ENCODE measurements at places on chromosomes 5 and 9.

DNA sequence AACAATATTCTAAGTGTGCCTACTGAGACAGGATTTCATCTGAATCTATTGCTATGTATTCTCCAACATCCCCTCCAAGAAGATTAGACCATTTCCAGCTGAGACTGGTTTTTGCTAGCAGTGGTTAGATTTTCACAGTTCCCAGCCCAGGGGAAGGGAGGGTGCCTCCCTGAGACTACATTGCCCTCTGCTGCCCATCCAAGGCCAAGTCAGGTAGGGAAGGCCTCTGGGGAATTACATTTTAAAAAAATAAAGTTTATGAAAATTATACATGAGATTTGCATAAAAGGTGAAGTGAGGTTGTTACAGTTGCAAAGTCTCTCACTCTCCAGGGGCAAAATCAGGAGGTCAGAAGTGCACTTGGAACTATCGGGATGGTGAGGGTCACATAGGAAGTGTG is 28.0 kb upstream of the SYK start:
- no peak for DNase-seq

- DNase-seq = no peak
Observed at GRCh38 chr9:10127867-10128266, 484.9 kb downstream of the PTPRD start.

GRCh38 chr5:149417711-149418368 is 38.7 kb upstream of the IL17B start:
- DNase-seq = no peak

GRCh38 chr5:172870291-172870714 is 36.3 kb downstream of the ERGIC1 start:
- no peak for DNase-seq

GRCh38 chr9:98046180-98046543 is 10.4 kb upstream of the NANS start:
- no peak for DNase-seq

- no peak for DNase-seq
Observed at GRCh38 chr9:81680506-81680905, 8.8 kb downstream of the TLE1 start.

- DNase-seq = no peak
Observed at GRCh38 chr5:179963375-179963774, 55.7 kb upstream of the TBC1D9B start.

GRCh38 chr5:178416919-178417318 is 173.3 kb downstream of the COL23A1 start:
- DNase-seq = no peak

GRCh38 chr5:106833517-106833916 is 837.2 kb downstream of the EFNA5 start:
- DNase-seq = no peak

- DNase-seq = peak; percentile 24
Observed at GRCh38 chr9:136170006-136170901, 34.7 kb downstream of the LHX3 start.

DNA sequence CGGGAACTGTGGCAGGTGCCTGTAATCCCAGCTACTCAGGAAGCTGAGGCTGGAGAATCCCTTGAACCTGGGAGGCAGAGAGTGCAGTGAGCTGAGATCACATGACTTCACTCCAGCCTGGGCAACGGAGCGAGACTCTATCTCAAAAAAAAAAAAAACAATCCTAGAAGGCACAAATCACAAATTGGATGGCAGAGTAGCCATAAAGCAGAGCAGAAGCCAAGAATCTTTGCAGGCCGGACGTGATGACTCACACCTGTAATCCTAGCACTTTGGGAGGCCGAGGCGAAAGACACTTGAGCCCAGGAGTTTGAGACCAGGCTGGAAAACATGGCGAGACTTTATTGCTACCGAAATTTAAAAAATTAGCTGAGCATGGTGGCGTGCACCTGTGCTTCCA is 9.2 kb upstream of the FUBP3 start:
- DNase-seq = no peak

GRCh38 chr5:98443881-98444280 is 329.6 kb upstream of the RGMB start:
- no peak for DNase-seq

DNA sequence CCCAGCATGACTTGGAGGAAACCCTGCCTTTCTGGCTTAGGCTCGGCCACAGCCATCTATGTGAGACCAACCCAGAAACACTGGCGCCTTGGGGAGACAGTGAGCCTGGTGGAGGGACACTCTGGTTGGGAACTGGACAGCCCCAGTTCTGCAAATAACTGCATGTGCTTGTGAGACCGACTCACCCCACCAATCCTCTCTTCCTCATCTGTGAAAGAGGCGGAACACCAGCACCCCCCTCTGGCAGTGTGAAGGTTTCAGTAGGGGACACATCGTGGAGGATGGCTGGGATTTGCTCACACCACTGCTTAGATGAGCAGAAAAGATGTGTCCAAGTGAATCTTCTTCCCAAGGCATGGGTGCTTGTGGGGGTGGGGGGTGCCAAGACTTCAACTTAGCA is 43.4 kb upstream of the N4BP3 start:
- peak; percentile 19 for DNase-seq

DNA sequence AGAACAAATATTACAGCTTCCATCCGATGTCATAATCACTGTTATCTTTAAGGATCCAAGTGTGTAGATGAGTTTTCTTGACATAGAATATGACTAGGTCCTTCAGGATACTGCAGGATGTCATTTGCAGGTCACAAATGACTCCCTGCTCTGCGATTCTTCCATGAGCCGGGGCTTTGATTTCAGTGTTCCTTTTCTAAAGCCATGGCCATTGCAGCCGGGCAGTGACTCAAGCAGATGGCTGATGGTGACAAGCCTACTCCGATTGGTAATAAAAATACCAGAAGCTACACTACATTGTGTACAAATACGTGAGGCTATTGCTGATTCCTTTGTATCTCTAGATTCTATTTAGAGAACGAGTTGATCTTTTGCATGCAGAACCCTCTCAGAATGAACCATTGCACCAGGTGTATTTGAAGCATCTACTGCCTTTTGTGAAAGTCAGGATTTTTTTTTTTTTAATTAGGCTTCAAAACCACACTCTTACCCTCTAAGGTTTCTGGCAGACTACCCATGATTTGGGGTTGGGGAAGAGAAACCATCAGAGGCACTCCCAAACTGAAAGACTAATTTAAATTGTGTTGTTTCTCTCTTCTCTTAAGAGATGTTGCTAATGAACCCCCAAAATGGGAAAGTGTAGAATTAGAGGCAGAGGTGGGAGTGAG is 271.0 kb upstream of the ADRA1B start:
- DNase-seq = no peak

- DNase-seq = no peak
Observed at GRCh38 chr5:176817369-176817840, 7.0 kb downstream of the UNC5A start.

DNA sequence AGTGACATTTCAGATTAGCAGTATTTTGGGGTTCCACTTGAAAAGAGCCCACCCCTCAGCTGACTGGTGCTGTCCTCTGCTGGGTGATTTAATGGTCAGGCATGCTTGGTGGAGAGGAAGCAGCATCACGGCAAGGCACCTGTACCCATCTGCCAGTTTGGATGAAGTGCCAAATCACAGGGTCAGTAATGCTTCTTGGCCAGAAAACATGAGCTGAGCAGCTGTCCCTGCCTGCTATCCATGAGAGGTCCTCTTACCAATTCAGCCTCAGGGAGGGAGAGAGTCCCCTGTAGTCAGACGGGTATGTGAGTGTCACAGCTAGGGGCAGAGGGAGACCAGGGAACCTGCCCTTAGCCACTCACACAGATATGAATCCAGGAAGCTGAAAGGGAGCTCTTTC is 137.9 kb downstream of the SEC61B start:
- DNase-seq = no peak

- DNase-seq = no peak
Observed at GRCh38 chr9:126336736-126337325, 10.2 kb downstream of the MVB12B start.

DNA sequence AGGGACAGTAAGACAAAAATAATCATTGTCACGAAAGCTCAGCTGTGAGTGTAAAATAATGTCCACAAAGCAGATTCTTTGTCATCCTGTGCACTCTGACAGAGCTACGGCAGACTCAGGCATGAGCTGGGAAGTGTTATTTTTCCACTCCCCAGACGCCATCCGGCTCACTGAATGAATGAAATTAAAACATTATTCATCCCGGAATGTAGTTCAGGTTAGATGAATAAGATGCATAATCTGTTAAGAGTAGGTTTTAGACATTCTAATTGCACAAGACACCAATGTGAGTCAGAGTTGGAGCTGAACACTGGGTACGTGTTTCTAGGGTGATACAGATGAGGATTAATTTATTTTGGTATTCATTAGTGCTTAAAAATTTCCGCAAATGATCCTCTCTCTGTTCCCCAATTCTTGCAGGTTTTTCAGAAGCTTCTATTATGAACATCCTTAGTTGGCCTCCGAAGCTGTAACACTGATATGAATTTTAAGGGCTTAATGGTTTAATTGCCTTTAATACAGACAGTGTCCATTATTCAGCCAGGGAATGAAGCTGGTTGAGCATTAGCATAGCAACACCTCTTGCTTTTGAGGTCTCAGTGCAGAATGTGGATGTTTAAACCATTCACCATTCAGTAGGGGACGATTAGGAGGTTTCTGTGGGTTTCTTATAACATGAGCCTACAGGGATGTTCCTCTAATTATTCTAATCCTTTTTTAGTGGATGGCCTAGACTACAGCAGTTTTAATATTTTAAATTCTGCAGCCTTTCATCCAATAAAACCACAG is 65.6 kb upstream of the FRRS1L start:
- DNase-seq = no peak

GRCh38 chr5:140178086-140178410 is 3.1 kb downstream of the CYSTM1 start:
- no peak for DNase-seq

GRCh38 chr5:107538331-107538730 is 132.4 kb downstream of the EFNA5 start:
- no peak for DNase-seq

GRCh38 chr9:137486141-137486490 is 27.0 kb upstream of the NSMF start:
- no peak for DNase-seq
